ENCODE measurements at places on chromosomes 6 and 20. TPM values are rescaled to one million over a fixed set of nuclear protein-coding genes. Genes with fewer than 3 reads are reported as not detected.

The LY6G6F gene
- total RNA-seq: not detected

DNA sequence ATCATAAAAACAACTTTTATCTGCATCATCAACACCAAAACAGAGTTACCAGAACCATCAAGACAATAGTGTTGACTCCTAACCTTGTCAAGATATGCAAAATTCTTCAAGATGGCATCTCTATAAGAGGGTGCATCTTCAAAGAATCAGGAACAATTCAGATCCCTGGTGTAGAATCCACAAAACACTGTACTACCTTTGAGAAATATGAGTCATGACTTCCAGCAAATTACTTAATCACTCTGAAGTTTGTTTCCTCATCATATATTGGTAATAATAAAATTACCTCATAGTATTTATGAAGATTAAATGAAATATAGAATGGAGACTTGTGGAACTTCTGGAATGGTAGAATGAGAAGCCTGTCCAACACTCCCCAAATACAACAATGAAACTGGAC, 221.3 kb upstream of the SUPT3H start:
- no peak for DNase-seq

GRCh38 chr6:136950436-136951126, 28.5 kb downstream of the SLC35D3 start:
- DNase-seq: no peak

DNA sequence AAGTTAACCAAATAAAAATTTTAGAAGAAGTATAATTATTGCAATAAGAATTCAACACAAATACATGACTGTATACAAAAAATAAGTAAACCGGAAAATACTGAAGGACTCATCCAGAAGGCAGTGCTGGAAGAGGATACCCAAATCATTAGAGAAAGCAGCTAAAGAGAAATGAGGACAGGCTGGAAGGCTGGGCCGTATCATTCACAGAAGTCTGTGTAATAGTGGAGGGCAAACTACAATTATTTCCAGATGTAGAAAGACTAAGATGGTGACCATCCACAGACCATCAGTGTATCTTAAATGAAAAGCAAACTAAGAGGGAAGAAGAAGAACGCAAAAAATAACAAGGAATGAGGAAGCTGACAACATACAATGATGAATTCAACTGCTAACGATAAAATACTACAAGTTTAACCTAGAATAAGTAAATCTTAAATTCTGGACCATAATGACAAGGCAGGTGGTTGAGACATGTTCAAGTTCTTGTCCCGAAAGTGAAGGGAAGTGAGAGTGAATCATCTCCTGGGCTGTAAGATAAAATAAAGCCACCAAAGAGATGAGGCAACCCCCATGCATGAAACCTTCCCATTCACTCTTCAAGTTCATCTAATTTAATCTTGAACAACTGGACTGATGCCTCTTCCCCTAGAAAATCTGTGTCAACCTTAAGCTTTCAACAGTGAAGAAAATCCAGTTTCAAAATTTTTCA, 71.5 kb downstream of the SLC23A2 start:
- DNase-seq: no peak

All from aorta (tissue), 5 donors.